Pons (tissue), 1 donor: ENCODE measurements at places on chromosomes 1 and 21.

DNA sequence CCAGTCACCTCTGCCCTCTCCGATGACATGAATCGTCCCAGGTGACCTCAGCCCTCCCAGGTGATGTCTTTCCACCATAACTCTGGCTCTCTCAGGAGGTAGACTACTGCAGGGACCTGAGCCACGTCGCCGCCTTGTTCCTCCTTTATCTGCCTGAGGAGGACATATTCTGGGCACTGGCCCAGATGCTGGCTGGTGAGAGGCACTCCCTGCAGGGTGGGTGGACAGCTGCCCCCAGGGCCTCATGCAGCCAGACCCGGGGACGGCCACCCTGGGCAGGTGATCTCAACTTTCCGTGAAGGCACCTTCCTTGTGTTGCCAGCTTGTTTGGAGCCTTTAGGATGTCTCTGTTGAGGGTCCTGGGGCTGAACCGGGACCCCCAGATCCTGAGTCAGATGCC lies 13.9 kb upstream of the ZBTB17 start:
- no peak for DNase-seq

DNA sequence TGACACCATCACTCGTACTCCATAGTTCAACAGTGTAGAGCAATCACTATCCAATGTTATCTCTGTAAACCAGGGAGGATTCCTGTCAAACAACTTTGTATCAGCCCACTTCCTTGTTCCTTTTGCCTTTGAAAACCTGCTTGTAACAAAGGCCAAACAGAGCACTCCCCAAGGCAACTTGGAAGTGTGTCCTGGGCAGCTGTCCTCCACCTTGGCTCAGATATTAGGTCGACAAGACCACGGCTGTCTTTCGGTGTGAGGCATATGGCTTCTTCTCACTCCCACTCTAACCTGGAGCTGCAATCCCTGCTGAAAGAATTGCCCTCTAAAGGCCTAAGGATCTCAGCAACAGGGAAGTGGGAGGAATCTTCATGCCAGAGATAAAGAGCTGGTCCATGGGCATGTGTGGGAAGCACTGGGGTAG lies 66.7 kb downstream of the ITPKB start:
- no peak for DNase-seq

GRCh38 chr1:159935719-159936272 lies 9.6 kb downstream of the IGSF9 start:
- no peak for DNase-seq

DNA sequence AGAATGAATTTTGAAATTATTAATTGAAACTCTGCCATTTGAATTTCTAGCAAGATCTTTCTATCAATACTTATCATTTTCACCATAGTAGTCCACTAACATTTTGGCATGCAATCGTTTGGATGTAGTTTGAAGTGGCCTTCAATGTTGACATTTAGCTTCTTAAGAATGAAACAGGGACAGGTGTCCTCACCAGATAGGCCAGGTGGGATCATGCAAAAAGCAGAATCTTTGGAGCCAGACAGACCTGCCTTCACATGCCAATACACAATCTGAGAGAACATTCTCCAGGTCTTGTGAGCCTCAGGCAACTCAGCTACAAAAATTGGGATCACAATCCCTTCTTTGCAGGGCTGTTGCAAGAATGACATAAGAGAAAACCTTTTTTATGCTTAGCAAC lies 18.3 kb upstream of the HSPA13 start:
- DNase-seq = no peak

DNA sequence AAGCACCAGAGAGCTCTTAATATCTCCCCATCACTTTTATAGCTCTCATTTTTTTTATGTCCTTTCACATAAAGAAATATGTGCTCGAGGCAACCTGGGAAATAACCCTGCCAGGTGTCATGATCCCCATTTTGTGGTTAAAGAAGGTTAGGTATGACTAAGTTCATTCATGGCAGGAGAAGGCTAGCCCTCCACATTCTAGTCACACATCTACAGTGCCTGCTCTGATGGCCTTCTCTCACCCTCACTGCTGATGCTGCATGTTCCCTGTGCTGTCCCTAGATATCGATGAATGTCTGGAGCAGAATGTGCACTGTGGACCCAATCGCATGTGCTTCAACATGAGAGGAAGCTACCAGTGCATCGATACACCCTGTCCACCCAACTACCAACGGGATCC lies 187.5 kb downstream of the TPR start:
- DNase-seq = no peak

DNA sequence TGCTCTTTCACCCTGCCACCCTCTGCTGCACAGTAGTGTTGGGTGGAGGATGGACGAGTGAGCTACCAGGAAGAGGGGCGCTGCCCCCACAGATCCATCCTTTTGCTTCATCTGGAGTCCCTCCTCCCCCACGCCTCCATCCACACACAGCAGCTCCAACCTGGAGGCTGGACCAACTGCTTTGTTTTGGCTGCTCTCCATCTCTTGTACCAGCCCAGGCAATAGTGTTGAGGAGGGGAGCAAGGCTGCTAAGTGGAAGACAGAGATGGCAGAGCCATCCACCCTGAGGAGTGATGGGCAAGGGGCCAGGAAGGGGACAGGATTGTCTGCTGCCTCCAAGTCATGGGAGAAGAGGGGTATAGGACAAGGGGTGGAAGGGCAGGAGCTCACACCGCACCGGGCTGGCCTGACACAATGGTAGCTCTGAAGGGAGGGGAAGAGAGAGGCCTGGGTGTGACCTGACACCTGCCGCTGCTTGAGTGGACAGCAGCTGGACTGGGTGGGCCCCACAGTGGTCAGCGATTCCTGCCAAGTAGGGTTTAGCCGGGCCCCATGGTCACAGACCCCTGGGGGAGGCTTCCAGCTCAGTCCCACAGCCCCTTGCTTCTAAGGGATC lies 8.5 kb downstream of the CHRNB2 start:
- DNase-seq = no peak

DNA sequence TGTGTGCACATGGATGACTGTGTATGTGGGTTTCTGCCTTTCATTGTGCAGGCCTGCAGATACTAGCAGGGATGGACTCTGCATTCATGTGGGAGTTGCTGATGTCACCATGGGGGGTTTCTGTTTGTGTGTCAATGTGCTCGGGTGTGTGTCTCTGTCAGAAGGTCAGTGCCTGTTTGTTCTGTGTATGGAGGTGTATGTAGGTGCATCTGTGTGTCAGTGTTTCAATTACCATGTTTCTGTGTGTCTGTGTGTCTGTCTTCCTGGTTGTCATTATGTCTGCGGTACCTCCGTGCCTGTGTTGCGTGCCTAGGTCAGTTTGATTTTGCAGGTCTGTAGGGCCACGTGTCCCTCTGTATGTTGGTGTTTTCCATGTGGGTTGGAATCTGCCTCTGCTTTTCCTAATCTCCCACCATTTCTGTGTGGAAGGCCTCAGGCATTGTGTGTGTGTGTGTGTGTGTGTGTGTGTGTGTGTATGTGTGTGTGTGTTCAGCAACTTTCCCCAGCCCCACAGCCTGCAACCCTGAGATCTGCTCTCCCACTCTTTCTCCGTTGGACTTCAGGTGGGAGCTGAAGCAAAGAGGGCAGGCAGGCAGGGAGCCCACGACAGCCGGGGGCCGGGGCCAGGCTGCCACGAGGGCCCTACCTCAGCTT lies 36.7 kb upstream of the WASF2 start:
- DNase-seq = no peak

- no peak for DNase-seq
Measured at GRCh38 chr1:108583757-108584427, 24.0 kb downstream of the EEIG2 start.

DNA sequence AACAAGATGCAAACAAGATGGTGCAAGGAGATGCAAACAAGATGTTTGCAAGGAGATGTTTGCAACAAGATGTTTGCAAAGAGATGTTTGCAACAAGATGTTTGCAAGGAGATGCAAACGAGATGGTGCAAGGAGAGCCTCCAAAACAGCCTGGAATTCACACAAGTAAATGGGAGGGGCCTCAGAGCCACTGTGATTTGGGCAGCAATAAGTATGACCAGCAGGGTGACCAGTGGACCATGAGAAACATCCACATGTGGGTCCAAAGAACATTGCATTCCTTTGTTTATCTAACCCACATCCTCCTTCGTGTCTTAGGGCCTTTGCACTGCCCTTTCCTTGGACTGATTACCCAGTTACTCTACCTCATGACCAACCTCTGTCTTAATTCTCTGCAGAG lies 162.9 kb downstream of the PLPP3 start:
- DNase-seq = no peak

DNA sequence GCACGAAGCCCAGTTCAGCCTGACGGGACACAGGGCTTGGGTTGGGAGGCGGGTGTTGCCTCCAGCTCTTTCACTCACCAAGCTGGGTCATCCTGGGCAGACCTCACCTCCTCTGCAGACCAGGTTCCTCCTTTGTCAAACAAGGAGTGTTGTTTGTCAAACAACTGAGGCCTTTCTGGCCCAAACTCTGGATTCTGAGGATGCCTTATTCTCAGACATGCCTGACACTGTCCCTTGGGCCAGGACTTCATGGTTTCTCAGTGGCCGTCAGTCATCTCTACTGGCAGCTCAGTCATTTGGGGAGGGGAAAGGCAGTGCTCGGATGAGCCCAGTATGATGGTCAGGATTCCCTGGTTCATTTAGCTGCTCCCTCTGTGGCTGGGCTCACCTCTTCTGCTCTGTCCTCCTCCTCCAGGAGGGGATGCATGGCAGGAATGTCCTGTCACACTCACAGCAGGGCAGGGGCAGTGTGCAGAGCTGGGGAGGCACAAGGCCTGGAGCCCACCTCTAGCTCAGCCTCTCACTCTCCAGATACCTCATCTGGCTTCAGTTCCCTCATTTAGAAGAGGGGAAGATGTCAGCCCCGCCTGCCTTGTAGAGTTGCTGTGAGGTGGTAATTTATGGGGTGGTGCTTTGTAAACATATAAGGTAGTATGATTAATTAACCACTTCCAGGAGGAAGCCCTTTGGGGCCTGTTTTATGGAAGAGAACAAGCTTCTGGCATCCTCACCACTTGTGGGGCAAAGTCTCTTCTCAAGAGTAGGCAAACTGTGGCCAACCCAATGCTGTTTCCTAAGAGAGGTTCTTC lies 20.6 kb downstream of the SLC2A1 start:
- no peak for DNase-seq

GRCh38 chr1:217189362-217189761 lies 441.5 kb downstream of the GPATCH2 start:
- no peak for DNase-seq

GRCh38 chr1:18641005-18641941 lies 10.6 kb downstream of the PAX7 start:
- no peak for DNase-seq

- DNase-seq = no peak
Measured at GRCh38 chr1:98102345-98103030, 181.7 kb upstream of the DPYD start.

- DNase-seq = no peak
Measured at GRCh38 chr21:33871171-33871570, 44.4 kb downstream of the ATP5PO start.

DNA sequence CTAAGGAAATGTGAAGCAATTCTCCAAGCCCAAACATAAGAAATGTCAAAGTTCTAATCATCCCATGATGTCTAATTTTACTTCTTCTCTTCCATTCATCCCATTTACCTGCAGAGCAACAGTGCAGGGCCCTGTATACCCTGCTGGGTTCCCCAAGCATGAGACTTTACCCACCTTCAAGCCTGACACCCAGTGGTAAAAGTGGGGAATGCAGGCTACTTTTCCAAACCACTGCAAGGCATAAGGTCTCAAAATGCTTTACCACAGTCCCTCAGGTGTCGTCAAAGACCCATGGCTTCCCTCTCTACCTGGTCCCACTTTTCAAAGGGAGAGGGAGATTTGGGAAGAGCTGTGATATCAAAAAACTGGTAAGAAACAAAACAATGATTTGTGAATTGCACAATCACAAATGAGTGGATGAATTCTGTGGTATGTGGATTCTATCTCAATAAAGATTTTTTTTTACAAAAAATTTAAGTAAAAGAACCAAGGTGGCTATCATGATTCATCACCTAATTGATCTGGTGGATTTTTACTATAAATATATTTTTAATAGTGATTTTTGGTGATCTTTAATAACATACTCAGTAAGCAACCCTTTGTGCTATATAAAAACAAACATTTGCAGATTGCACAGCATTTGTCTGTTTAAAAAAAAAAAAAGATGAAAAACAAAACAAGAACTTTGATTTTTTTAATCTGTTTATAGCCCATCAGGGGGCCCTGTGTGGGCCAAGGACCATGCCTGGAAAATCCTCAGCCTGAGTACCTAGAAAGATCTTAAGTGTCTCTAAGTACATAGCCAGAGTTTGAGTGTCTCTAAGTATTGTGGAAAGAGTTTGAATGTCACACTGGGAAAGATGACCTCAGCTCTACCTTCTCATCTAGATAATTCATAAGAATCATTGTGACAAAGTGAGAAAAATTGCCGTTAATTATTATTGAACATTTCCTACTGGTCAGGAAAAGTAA lies 73.1 kb upstream of the GJB5 start:
- DNase-seq = peak; percentile 34

DNA sequence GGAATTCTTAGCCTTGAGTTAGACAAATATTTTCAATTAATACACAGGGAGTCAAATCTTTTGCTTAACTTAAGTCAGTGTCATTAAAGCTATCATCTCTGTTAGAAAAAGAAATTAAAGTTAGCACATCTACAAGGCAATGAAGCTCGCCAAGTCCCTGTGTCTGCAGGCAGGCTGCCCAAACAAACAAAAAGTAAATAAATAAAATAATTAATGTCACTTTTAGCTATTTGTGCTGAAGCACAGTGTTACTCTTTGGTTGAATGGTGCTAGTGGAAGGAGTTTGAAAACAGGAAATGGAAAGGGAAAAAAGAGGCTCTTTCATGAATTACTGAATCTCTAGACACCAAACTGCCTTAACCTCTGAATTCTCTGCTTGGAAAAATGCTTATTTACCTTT lies 37.1 kb upstream of the COL11A1 start:
- DNase-seq = no peak

DNA sequence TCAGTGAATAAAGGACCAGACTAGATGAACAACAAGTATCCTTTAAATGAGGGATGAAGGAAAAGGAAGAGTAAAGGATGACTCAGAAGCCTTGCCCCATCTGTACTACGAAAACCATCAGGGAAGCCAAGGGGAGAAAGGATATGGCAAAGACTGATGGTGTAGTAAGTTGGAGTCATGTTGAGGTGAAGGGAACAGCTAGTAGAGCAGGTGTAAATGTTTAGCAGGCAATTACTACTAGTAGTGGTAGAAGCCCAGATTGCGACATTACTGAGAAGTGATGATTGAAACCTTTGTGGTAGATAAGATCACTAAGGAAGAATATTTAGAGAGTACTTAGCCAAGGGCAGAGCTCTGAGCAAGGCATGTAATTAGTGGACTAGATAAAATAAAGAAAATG lies 84.0 kb downstream of the PHTF1 start:
- DNase-seq = no peak

DNA sequence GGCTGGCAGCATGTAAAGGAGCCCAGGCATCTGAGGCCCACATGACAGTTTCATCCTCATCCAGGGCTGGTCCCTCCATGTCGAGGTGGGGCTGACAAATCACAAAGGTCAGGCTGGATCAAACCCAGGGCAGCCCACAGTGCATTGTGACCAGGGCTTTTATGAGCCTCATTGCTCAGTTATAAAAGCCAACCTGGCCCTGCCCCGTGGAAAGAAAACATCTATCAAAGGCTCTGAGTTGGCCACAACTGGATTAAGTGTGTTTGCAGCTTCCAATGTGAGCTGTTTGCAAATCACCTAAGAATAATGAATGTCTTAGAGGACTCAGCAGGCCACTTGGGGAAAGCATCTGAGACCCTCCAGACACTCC lies 45.4 kb downstream of the GRHL3 start:
- DNase-seq = no peak

- no peak for DNase-seq
Measured at GRCh38 chr1:177964336-177964735, 5.5 kb downstream of the SEC16B start.

GRCh38 chr1:202306535-202307345 lies 35.0 kb downstream of the UBE2T start:
- DNase-seq = peak; percentile 49

- DNase-seq = peak; percentile 32
Measured at GRCh38 chr1:160993544-160994193, 27.3 kb downstream of the F11R start.
